ENCODE measurements at places on chromosomes 3 and 15. TPM values are rescaled to one million over a fixed set of nuclear protein-coding genes. Genes with fewer than 3 reads are reported as not detected.
A peak's percentile ranks its signal among the peaks of the same experiment; 100 is the strongest.

DNA sequence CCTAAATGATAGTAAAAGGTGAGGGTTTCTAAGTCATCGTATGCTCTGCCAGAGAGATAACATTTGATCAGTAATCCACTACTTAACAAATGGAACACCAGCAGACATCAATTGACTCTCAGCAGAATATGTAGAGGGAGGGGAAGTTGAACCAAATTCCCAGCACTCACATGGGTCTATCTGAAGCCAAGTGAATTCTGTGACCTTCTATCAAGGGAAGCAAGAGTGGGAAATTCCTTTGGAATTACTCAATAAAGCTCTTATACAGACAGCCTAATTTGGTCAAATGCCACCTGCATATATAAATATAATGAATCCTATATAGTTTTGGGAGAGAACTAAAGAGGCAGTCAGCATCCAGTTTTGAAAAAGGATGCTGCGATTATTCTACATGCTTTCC lies 15.8 kb upstream of the KCNMB2 start:
- DNase-seq: no peak

The DISP2 gene
- 16.3 TPM for total RNA-seq

- DNase-seq: no peak
These were observed 379.4 kb upstream of the CFAP20DC start for GRCh38 chr3:59429198-59429597.

The HOMER2 gene
- 3.1 TPM for total RNA-seq

The PPP2R3A gene
- 22.0 TPM for total RNA-seq

The NANOGP8 gene
- not detected for total RNA-seq

- no peak for DNase-seq
These were observed 521.5 kb downstream of the PDCD6IP start for GRCh38 chr3:34319881-34320280.

GRCh38 chr3:4633078-4634004 lies 140.2 kb downstream of the ITPR1 start:
- DNase-seq: no peak

DNA sequence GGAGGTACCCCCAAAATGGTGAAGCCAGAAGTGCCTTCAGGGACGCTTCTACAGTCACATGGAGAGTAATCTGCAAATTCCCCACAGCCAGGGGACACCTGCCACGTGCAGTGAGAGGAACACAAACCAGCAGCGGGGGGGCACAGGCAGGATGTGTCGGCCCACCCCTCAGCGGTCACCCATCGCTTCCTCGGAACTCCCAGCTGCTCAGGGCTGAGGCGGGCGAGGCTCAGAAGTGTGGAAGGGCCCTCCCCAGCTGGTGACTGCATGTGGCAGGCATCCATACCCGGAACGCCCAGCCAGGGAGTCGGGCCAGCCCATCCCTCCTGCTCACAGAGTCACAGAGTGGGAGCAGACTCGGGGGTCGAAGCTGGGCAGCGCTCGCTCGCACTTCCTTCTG lies 63.7 kb downstream of the SLC12A8 start:
- no peak for DNase-seq

- no peak for DNase-seq
These were observed 12.5 kb downstream of the ARPP21 start for GRCh38 chr3:35651851-35652250.

DNA sequence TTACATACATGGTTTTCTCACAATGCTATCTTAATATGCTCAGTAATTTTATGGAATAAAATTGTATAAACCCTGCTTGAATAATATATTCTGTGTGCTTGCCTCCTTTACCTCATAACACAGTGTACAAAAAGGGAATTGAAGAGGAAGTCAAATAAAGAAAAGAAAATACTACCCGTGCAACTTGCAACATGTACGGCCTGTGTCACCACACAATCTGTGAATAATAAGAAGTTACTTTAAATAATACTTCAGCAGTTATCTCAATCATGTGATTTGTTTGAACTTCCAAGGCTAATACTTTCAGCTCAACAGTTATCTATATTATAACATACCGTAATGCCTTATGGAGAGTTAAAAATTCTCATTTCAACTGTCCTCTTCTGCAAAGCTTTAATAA lies 58.1 kb upstream of the SATB1 start:
- no peak for DNase-seq

GRCh38 chr3:183449791-183450190 lies 21.4 kb upstream of the MCF2L2 start:
- no peak for DNase-seq

DNA sequence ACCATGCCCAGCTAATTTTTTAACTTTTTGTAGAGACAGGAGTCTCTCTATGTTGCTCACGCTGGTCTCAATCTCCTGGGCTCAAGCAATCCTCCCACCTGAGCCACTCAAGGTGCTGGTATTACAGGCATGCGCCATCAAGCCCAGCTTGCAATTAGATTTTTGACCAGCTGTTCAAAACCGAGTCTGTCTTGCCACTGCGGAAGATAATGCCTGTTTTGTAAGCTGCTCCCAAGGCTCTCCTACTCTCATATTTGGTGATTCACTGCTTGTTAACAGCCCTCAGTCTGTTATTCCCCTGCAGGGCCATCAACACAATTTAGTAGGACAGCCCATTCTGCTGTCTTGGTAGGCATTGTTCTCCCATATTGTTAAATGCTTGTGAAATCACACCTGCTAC lies 17.8 kb upstream of the MCCC1 start:
- DNase-seq: no peak

DNA sequence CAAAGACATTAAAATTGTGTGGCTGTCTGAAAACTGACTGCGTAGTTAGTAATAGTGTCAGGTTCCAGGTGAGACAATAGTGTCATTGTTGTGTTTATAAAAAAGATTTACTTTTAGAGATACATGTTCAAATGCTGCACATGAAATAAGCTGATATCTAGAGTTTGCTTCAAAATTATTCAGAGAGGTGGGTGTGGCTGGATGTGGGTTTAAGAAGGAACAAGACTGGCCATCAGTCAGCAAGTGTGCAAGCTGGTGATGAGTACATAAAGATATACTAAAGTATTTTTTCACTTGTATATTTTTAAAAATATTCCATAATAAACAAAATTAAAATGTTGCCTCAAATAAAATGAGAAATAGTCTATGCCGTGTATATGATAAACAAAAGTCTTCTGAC lies 190.6 kb downstream of the ARRDC4 start:
- DNase-seq: no peak

The IGF1R gene
- 37.0 TPM for total RNA-seq

DNA sequence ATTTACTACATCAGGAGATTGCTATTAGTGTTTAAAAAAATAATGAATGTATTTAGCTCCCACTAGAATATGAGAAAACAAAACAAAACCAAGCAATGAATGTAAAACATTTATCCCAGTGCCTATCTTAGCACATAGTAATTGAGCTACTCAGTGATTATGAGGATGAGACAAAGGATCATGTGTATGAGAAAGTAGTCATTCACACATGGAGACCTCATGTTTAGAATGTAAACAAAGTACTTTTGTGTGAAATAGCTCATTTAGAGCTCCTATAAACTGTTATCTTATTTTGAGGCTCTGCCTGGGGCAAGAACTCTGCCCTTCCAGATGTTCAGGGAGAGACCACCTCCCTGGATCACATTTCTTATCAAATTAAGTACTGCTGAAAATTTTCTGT lies 236.8 kb downstream of the LRRN1 start:
- DNase-seq: no peak

- DNase-seq: peak; percentile 67
These were observed 61.2 kb downstream of the TSC22D2 start for GRCh38 chr3:150469031-150469930.

The CLSTN2 gene
- total RNA-seq: 0.82 TPM

The GOLGA8S gene
- not detected for total RNA-seq

DNA sequence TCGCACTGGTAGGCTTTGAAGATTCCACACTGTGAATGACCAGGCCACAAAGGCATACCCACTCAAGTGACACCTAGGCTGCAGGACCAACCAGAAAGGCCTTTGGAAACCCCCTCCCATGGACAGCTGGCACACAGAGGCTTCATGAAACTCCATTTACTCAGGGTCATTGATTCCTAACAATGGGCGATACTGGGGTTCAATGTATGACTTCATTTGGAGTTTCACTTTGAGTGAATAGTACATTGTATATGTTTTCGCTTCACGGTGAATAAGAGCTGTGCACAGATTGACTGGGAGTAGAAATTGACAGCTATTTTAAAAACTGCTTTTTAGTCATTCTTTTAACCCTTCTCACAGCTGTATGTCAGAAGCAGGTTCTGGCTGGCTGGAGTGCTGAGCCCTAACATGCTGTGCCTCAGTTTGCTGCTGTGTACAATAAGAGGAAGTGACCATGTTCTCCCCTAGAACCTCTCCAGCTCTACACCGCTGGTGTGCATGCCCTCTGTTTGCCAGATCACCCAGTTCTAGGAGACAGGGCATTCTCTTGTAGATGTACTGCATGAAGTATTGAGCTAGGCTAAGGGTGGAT lies 15.4 kb upstream of the CX3CR1 start:
- DNase-seq: no peak

DNA sequence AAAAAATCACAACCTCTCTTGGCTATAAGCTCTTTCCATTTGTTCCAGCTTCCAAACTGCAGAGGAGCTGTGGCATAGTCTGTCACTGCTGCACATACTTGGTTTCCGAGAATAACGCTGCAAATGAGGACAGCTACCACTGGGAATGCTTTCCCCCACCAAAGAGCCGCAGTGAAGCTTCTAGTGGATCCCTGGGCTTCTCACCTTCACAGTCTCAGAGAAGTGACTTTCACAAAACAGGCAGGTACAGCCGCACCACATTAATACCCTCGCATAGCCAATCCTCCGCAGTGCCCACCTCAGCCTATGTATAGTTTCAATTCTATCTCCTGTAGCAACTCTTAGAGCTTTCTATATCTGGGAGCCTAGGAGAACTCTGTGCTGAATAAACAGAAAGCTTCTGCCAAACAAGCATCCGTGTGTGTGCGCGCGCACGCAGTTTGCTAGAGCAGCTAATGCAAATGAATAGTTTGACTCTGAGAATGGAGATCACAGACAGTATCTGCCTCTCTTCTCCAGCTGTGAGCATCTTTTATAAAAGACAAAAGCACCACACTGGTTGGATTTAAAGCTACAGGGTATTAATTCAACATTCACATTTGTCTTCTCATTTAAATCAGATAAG lies 81.9 kb upstream of the PLXND1 start:
- peak; percentile 28 for DNase-seq

DNA sequence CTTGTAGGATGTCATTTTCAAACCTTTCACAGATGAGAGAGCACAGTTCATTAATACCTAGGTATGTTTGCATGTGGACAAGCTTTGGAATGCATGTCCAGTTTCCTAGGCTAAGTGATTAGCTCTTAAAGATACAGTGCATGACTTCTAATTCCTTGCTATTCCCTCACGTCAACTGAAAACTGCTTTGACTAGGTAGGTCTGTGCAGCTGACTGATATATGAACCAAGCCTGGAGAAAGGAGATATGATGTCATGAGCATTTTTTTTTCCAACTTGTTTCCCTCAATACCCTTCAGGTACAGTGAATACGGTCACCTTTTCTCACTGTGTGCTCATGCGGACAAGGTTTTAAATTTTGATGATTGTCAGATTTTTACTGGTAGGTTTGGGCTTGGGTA lies 41.6 kb upstream of the TASOR start:
- no peak for DNase-seq

DNA sequence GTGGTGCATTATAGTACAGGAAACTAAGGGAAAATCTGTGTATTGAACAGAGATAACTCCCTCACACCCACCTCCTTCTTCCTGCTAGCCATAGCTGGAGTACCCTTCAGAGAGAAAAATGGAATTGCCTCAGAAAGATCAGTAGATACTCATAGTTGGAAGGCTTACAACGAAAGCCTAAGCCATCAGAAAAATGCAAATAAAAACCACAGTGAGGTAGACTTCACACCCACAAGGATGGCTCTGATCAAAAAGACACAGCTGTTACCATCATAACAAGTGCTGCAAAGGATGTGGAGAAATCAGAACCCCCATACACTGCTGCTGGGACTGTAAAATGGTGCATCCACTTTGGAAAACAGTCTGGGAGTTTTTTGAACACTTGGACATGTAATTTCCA lies 7.4 kb upstream of the DLG1 start:
- no peak for DNase-seq

- no peak for DNase-seq
These were observed 435.4 kb downstream of the MFSD1 start for GRCh38 chr3:159237226-159237625.

The CLEC3B gene
- 9.6 TPM for total RNA-seq

DNA sequence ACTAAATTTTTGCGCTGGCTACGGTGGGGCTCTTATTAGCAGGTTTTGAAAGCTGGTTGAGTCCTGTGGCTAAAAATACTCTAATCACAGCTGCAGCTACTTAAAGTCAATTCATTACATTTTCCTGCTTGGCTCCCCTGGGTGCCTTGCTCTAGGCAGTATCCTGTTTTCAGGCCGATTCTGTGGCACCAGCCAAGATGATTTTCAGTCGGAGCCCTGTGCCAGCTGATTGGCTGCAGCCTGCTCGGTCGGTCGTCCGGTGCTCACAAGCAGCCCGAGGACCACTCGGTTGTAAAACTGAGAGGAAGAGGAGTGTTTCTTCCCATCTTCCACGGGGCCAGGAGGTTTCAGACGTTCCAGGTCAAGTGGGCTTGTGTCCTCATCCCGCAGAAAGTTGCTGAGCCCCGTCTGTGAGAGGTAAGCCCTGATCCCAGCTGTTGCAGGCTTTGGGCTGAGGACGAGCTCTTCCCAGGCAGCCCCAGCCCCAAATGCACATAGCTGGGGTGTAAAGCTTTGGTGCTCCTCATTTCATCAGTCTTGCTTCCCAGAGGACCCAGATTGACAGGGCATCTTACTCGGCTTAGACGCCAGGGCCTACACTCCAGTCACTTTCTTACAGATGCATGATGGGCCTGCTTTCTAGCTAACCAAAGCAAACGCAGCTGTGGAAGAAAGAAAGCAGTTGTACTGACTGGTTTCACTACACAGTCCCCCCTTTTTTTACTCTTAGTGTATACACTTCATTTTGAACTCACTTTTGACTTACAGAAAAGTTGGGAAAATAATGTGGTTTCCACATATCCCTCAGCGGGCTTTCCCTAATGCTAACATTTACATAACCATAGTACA lies 15.9 kb downstream of the LYSMD4 start:
- no peak for DNase-seq

- no peak for DNase-seq
These were observed 163.6 kb upstream of the TBC1D5 start for GRCh38 chr3:17905996-17906395.
